Central memory CD8-positive, alpha-beta T cell (primary cell): ENCODE measurements at places on chromosomes 4 and X.

- H3K27me3 ChIP-seq, result peaks cover 17% of the 10 kb centered on the region
- H3K4me1 ChIP-seq, result no peaks in the 10 kb centered on the region
- no peak for DNase-seq
- no peak overlapping the region for H3K27ac ChIP-seq
- H3K36me3 ChIP-seq, result no peaks in the 10 kb centered on the region
- no peak overlapping the region for H3K4me3 ChIP-seq
Measured at GRCh38 chr4:8019396-8020365, 80.0 kb upstream of the AFAP1 start.

- DNase-seq, result no peak
- no peak overlapping the region for H3K27ac ChIP-seq
- H3K27me3 ChIP-seq, result peaks cover 8% of the 10 kb centered on the region
- H3K4me1 ChIP-seq, result no peaks in the 10 kb centered on the region
- no peak overlapping the region for H3K4me3 ChIP-seq
Measured at GRCh38 chrX:103540145-103540544, 20.9 kb upstream of the RAB40A start.

DNA sequence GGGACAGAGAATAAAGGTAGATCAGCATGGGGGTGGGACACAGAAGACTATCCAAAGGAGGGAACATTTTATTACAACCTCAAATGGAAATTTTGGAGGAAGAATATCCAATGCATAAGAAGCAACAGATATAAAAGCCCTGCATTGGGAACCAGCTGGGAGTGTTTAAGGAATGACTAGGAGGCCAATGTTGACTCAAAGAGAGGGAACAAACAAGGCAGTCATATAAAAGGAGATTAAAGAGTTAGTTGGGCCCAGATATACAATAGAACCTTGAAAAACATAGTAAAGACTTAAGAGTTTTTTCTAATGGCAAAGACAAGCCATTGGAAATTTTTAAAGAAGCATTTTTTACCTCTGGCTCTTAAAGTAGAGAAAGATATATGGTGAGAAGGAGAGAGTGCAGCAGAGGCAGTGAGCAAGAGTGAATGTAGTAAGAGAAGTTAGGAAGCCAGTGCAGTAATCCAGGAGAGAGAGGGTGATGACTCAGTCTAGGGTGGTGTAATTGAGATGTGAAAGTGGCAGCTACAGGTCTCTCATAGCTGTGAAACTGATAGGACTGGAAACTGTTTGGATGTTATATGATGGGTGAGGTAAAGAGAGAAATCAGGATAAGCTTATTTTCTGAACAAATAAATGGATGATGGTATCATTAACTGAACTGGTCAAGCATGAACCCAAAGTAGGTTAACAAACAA, 182.2 kb upstream of the ATOH1 start:
- H3K4me3 ChIP-seq, result no peak overlapping the region
- H3K36me3 ChIP-seq, result no peaks in the 10 kb centered on the region
- no peak for DNase-seq
- H3K4me1 ChIP-seq, result no peaks in the 10 kb centered on the region
- H3K27me3 ChIP-seq, result no peaks in the 10 kb centered on the region
- no peak overlapping the region for H3K27ac ChIP-seq

GRCh38 chr4:40600850-40601249, 28.8 kb downstream of the RBM47 start:
- H3K4me3 ChIP-seq, result no peak overlapping the region
- no peaks in the 10 kb centered on the region for H3K27me3 ChIP-seq
- H3K27ac ChIP-seq, result no peak overlapping the region
- peaks cover 6% of the 10 kb centered on the region for H3K36me3 ChIP-seq
- no peaks in the 10 kb centered on the region for H3K4me1 ChIP-seq
